RWPE1 (cell line): ENCODE measurements at places on chromosomes 7 and 10.

GRCh38 chr7:111677848-111678247 lies 115.6 kb upstream of the IMMP2L start:
- DNase-seq: no peak

DNA sequence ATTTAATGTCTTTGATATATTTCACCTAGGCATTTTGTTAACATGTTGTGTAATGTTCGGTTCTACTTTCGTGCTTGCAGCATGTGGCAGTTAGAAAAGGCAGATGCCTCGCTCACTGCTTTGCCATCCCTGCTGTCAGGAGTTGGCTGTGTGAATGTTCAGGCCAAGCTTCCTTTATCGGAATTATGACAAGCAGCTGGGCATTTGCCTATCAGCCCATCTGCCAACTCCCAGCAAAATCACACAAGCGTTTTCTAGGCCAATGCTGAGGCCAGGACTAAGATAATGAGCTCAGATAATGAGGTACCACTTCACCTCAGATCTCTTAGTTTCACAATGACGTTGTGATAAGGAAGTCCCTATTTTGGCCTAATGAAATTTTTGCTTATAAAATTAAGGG lies 212.7 kb upstream of the FAM3C start:
- no peak for DNase-seq

GRCh38 chr7:36115448-36116321 lies 37.4 kb upstream of the EEPD1 start:
- peak; percentile 94 for DNase-seq

GRCh38 chr10:15486404-15486803 lies 115.3 kb upstream of the FAM171A1 start:
- no peak for DNase-seq

GRCh38 chr10:19702215-19702614 lies 114.0 kb upstream of the PLXDC2 start:
- DNase-seq: peak; percentile 62

DNA sequence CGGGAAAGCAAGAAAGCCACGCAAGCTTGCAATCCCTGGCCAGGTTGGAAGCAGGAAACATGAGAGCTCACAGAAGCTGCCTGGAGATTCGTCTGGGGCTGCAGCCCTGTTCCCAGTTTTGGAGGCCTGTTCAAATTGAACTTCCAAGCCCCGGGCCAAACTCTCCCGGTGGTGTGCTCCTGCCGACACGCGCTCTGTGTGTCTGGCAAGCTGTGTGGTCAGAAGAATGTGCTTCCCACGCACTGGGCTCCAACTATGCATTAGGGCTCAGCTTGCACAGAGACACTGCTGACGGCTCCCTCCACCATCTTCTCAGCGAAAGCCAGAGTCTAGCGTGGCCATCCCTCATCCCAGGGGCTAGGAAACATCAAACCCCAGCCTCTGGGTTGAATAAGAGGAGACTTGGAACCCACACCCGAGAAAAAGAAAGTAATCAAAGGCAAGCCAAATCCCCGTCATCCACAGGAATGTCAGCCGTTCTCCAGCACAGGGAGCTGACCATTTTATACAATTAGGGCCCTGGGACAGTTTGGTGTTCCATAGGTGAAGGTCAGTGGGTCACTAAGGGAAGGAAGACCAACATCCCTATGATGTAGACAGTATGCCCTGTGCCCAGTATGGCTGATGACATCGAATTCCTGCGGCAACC lies 107.2 kb downstream of the FGFR2 start:
- no peak for DNase-seq

DNA sequence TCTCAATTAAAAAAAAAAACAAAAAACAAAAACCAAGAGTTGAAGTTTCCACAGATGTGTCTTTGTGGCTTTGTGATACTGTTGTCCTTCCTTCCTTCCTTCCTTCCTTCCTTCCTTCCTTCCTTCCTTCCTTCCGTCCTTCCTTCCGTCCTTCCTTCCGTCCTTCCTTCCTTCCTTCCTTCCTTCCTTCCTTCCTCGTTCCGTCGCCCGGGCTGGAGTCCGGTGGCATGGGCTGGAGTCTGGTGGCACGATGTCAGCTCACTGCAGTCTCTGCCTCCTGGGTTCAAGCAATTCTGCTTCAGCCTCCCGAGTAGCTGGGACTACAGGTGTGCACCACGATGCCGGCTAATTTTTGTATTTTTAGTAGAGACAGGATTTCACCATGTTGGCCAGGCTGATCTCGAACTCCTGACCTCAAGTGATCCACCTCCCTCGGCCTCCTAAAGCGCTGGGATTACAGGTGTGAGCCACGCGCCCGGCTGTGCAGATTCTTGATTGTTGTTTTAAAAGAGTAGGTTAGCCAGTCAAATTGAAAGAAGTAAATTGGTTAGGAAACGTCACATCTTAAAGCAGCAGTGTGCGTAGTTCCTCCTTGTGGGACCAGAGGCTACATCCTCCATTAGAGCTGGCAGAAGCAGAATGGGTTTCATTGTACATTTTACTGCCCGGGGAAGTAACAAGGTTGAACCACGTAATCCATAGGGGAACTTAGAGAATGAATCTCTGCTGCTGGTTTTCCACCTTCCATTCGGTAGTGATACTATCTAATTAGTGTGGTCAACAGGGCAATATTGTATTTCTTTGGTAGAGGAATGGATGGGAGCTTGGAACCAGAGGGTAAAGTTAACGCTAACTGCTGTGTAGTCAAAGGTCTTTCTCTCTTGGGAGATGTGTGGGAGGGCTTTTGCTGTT lies 20.6 kb downstream of the DNAJB6 start:
- no peak for DNase-seq

GRCh38 chr7:132933072-132933458 lies 148.8 kb downstream of the CHCHD3 start:
- DNase-seq: peak; percentile 3

DNA sequence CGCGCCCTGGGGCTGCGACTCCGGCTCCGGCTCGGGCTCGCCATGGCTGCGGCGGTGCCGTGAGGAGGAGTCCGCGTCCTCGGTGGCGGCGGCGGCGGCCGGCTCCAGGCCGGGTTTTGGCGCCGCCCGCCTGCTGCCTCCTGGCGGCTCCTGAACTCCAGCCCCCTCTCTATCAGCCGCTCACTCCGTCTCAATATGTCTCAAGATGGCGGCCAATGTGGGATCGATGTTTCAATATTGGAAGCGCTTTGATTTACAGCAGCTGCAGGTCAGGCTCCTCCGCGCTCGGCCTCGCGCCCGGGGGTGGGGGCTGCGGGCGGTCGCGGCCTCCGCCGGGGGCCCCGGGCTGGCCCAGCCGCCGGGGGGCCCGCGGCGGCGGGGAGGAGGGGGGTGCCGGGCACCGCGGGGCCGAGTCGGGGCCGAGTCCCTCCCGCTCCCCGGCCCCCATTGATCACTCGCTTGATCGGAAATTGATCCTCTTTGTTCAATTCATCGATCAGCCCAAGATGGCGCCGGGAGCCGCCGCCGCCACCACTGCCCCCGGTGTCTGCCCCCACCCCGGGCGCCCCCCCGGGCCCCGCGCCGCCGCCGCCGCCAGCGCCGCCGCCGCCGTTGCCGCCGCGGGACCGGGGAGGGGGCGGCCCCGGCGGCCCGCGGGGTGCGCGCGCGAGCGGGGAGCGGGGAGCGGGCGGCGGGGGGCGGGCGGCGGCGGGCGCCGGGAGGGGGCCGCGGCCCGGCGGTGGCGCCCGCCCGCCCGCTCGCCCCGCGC lies 1.4 kb upstream of the CUX1 start:
- DNase-seq: no peak

DNA sequence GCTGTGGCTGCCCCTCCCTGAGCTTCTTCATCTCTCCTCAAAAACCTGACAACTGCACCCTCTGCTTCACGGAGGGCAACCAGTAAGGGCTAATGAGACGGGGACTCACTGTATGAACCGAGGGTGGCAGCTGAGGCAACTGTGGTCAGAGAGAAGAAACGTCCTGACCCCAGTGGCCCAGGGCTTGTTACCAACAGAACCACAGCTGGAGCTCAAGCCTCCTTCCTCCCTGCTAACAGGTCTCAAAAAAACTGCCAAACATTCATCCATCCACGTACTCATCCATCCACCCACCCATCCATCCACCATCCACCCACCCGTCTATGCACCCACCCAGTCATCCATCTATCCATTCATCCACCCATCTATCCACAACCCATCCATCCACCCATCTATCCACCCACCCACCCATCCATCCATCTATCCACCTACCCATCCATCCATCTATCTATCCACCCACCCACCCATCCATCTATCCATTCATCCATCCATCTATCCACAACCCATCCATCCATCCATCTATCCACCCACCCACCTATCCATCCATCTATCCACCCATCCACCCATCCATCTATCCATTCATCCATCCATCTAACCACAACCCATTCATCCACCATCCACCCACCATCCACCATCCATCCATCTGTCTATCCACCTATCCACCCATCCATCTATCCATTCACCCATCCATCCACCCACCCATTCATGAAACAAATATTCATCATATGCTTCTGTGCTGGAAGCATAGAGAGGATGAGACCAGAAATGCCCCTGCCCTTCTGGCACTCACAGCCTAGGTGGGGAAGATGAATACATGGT lies 111.7 kb downstream of the PDGFA start:
- DNase-seq: no peak

DNA sequence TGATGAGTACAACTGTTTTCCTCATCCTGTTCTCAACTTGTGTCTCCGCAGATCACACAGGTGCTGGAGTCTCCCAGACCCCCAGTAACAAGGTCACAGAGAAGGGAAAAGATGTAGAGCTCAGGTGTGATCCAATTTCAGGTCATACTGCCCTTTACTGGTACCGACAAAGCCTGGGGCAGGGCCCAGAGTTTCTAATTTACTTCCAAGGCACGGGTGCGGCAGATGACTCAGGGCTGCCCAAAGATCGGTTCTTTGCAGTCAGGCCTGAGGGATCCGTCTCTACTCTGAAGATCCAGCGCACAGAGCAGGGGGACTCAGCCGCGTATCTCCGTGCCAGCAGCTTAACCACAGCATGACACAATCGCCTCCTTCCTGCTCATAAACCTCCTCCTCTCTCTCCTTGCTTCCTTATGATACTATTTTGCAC lies 126.7 kb upstream of the PRSS58 start:
- peak; percentile 35 for DNase-seq

DNA sequence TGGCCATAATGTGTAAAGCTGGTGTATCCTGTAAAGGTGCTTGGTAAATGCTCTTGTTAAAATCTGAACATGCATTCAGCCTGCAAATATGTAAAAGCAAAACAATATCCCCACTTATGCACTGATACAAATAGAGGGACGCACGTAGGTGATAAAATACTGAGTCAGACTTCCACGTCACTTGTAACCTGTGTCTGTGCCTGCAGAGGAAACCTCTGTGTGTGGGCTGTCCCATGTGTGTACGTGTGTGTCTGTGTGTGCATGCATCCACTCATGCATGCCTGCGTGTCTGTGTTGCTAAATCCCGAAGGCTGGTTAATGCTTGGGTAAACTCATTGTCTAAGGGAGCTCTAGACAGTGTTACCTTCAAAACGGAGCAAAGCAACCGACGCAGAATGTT lies 68.9 kb downstream of the KLF6 start:
- DNase-seq: no peak

- no peak for DNase-seq
Measured at GRCh38 chr7:1408466-1408865, 50.8 kb downstream of the MICALL2 start.

DNA sequence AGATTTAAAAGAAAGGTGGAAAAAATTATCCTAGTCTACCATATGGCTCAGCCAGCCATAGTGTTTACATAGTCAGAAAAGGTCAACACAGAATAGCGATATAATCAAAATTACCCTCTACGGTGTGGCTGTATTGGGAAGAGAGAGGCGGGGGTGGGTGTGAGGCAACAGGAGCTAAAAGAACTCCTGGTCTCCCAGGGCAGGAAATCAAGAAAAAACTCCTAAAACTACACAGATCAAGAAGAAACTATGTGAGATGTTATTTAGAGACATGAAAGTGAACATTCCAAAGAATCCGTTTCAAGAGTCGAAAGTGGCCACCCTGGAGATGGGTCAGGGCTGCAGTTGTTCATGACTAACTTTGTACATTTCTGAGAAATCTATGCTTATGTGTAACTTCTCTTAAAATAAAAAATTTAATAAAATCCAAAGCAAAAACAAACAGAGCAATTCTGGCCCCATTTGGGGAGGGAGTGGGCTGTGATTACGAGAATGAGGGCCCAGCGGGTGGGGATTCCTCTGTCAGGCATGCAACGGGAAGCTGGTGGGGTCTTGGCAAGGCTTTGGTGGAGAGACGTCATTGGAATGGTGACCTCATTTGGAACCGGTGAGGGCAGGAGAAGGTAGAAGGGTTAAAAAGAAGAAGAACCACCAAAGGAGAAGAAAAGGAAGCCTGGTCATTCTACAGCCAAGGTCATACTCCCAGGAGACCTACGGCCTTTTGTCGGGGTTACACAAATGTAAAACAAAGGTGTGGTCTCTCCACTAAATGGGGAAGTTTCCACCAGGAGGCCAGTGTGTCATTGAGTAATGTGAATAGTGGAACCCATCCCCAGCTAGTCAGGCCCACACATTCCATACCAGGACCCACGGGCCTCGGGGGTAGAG lies 71.2 kb upstream of the DUSP5 start:
- no peak for DNase-seq

- DNase-seq: no peak
Measured at GRCh38 chr7:107138696-107139420, 29.9 kb upstream of the HBP1 start.
